ENCODE measurements at places on chromosomes 5 and 9. TPM values are rescaled to one million over a fixed set of nuclear protein-coding genes. Genes with fewer than 3 reads are reported as not detected.

DNA sequence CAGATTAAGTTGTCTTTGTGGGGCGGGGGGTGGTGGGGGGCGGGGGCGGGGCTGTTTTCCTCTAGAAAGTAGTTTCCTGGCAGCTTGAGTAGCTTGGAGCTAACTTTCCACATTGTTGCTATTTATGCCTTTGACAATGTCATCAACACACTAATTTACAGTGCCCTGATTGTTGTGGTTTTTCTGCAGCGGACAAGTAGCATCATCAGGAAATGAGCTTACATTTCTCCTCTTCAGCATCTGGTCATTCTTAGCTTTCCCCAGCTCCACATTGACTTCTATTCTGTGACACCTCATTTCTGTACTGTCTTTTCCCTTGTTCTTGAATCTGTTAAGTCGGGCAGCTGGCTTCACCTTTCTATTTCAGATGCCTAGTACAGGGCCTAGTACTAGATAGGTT lies 112.3 kb upstream of the RAD23B start:
- no peak for DNase-seq

- DNase-seq: no peak
These were observed 781 bp upstream of the COL23A1 start for GRCh38 chr5:178590924-178591423.

Gene PCDHGA8
- total RNA-seq: 0.05 TPM

DNA sequence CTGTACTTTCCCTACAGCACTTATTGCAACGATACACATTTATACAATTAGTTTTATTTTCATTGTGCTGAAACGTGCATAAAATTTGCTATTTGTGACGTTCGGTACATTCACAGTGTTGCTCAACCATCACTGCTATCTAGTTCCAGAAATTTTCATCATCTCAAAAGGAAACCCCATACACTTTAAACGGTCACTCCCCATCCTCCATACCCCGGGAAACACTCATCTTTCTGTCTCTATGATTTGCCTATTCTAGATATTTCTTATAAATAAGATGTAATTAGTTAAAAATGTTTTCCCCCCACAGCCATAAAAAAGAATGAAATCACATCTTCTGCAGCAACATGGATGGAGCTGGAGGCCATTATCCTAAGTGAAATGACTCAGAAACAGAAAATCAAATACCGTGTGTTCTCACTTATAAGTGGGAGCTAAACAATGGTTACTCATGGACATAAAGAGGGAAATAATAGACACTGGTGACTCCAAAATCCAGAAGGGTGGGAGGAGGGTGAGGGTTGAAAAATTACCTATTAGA lies 40.2 kb upstream of the TEX48 start:
- no peak for DNase-seq

Gene RRAGA
- 37.0 TPM for total RNA-seq

DNA sequence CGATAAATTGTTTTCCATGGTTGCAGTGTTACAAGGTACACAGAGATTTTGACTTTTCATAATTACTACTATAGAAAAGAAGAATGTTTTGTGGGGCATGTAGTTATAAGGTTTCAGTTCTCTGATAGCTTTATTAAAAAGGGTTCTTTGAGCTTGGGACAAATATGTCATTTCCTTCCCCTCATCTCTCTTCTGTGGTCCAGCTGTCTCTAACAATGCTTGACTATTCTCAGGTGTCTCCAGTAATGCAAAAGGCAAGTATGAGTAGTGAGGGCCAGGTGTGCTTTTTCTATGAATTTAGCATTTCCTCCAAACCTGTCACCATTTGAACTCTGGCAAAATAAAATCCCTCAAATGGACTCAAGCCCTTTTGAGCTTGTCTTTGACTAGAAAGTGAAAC lies 84.3 kb downstream of the SLF1 start:
- DNase-seq: no peak

- DNase-seq: no peak
These were observed 108.8 kb downstream of the TENT4A start for GRCh38 chr5:6822068-6822467.

- DNase-seq: no peak
These were observed 33.4 kb upstream of the TTC1 start for GRCh38 chr5:159975462-159976019.

DNA sequence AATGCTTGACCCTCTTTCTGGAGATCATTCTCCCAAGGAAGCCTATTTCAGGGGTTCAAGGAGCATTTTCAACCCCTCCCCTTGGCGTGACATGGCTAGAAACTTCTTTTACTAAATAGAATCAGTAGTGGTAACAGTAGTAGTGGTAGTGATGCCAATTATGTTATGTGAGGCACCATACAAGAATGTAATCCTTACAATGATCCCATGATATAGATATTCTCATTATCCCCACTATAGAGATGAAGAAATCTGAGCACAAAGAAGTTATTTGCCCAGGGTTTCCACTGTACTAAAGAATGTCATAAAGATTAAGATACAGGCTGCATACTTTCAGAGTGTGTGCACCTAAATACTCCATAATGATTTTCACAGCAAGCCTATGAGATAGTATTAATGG lies 155.4 kb upstream of the CLINT1 start:
- DNase-seq: no peak

Gene FOXD4L4
- total RNA-seq: not detected

Gene SUSD3
- total RNA-seq: 47.2 TPM

GRCh38 chr9:111148052-111149017 lies 110.1 kb upstream of the LPAR1 start:
- no peak for DNase-seq

All from T-helper 17 cell (primary cell).